ENCODE measurements at places on chromosomes 7 and 10.

GRCh38 chr10:74272288-74272687 is 121.3 kb downstream of the ADK start:
- no peak for DNase-seq

DNA sequence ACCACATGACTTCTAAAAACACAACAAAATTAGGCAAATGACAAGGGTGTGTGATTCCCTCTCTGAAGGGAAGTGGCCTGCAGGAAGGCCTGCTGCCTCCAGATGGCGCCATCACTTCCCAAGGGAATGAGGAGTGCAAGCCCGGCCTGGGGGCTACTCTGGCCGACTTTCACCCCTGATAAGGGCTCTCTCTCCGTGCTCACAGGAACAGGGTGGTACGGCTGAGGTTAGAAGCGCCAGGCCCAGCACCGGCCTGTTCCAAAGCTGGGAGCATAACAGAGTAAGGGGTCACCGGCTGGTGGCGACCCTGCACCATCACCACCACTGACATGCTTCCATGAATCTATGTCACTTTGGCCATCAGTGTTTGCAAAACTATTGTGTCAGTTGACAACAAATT is 13.1 kb downstream of the RBP3 start:
- DNase-seq: no peak

GRCh38 chr7:44307301-44307900 is 18.0 kb downstream of the CAMK2B start:
- no peak for DNase-seq

- no peak for DNase-seq
Observed at GRCh38 chr10:35961501-35961900, 319.4 kb upstream of the FZD8 start.

DNA sequence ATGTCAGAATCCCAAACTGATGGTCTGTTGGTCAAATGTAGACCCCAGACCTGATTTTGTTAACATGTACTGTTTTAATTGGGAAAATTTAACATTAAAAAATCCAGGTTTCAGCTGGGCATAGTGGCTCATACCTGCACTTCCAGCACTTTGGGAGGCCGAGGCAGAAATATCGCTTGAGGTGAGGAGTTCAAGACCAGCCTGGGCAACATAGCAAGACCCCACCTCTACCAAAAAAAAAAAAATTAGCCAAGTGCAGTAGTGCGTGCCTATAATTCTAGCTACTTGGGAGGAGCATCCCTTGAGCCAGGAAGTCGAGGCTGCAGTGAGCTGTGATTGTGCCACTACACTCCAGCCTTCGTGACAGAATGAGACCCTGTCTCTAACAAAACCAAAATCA is 15.9 kb upstream of the CAMK2G start:
- no peak for DNase-seq

GRCh38 chr7:73308074-73308664 is 457 bp downstream of the NSUN5 start:
- peak; percentile 9 for DNase-seq

DNA sequence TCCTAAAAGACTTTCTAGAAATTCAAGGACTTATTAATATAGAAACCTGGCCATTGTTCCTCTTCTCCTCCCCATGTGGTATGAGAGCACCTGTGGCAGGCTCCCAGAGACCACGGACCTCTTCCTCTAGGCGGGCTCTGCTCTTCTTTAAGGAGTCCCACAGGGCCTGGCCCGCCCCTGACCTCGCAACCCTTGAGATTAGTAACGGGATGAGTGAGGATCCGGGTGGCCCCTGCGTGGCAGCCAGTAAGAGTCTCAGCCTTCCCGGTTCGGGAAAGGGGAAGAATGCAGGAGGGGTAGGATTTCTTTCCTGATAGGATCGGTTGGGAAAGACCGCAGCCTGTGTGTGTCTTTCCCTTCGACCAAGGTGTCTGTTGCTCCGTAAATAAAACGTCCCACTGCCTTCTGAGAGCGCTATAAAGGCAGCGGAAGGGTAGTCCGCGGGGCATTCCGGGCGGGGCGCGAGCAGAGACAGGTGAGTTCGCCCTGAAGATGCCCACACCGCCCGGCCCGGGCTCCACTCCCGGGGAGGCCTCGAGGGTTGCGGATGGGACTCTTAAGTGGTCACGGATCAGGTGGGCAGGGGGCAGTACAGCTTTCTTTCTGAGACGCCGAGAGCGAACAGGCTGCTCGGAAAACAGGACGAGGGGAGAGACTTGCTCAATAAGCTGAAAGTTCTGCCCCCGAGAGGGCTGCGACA is at the start of gene SLC26A4:
SLC26A4 (plus strand) TSS at position 448 of the 700 bp plus-strand sequence. CDS start 814 bp downstream, outside the sequence.
- peak; percentile 33 for DNase-seq

DNA sequence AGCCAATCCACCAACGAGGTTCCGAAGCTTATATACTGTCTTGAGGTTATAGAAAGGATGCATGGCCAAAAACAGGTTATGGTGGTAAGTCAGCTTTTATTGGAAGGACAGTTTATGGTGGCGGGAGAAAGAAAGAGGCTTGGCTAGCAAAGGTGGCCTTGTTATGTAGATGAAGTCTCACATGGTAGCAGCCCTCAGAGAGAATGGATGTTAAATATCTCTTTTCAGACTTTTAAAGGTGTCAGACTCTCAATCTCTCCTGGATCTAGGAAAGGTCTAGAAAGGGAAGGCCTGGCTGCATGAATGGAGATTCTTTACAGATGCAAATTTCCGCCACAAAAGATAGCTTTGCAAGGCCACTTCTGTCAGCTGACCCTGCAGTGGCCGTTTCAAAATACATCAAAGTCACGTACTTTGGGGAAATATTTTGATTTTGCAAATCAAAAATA is 333.8 kb downstream of the GALNT17 start:
- DNase-seq: no peak

GRCh38 chr10:21677551-21677950 is 143.5 kb downstream of the MLLT10 start:
- no peak for DNase-seq

DNA sequence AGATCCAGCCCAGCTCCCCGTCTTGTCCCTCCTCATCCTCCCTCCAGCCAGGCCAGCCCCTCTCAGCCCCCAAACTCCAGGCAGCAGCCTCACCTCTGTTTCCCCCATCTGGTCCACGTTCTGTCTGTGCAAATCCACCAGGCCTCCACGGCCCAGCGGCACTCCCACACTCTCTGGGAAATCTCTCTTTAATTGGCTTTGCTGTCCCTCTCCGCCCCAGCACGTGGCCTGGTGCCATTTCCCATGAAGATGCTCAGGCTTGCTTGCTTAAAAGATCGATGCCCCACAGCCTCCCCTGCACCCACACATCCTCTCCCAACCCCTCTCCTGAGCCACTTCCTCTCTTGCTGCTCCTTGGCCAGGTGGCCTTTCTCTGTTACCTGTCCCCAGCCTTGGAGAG is 39.3 kb downstream of the PRF1 start:
- DNase-seq: no peak

DNA sequence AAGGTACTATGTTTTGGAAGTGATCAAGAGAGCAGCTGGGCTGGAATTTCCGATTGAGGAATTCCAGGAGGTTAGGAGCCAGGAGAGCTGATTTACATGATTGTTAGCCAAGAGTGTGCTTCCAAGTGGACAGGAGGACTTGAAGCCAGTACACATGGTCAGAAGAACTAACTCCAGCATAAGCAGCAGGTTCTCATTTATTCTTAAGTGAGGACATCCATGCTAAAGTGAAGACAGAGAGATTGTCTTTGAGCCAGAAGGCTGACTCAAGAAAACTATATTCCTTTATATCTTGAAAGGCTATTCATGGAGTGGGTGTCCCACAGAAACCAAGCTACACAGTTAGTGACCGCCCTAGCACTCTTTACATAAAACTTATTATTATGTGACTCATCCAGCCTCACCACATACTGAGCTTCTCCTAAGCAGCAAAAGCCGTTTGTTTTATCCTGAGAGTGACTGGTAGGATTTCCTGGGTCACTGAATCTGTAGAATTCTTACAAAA is 56.7 kb upstream of the SEMA3A start:
- no peak for DNase-seq

GRCh38 chr10:10489805-10490571 is 527.7 kb upstream of the CELF2 start:
- no peak for DNase-seq

- no peak for DNase-seq
Observed at GRCh38 chr7:2970861-2971260, 72.8 kb downstream of the CARD11 start.

- DNase-seq: no peak
Observed at GRCh38 chr7:26305090-26305868, 13.6 kb downstream of the SNX10 start.

DNA sequence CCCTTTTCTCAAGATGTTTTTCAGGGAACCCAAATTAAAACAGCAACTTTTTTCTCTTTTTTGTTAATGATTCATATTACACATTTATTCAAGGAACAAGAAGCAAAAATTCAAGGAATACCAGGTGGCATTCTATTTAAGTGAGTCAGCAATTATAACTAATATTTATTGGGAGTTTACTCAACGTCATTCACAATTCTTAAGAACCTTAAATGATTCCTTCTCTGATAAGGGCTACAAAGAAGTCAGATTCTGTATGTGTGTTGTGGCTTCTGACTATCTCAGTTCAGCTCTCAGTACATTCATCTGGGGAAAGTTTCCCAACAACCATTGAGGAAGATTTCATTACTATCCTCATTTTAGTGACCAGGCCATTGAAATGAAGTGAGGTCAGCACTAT is 470.7 kb upstream of the AKR1E2 start:
- no peak for DNase-seq

GRCh38 chr10:86363184-86363832 is 3.3 kb downstream of the GRID1 start:
- peak; percentile 35 for DNase-seq

DNA sequence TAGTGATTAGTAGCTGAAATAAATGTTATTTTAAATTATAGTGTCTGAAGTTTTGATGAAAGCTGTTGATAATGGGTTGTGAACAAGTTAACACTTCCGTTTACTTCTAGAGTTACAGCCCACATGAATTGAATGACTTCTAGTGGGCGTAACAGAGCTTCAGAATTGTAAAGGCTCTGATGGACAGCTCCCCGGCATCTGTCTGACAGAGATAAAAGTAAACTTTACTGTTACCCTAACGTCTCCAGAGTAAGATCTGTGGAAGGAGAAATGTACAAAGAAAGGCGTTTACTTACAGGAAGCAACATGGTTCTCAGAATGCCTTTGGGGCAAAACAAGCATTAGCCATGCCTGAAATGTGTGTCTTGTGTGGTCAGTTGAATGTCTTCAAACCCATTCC is 124.4 kb downstream of the ADARB2 start:
- no peak for DNase-seq

GRCh38 chr7:63067897-63068585 is 930.6 kb upstream of the ZNF722 start:
- no peak for DNase-seq

GRCh38 chr7:105885387-105886111 is 9.2 kb upstream of the ATXN7L1 start:
- no peak for DNase-seq

DNA sequence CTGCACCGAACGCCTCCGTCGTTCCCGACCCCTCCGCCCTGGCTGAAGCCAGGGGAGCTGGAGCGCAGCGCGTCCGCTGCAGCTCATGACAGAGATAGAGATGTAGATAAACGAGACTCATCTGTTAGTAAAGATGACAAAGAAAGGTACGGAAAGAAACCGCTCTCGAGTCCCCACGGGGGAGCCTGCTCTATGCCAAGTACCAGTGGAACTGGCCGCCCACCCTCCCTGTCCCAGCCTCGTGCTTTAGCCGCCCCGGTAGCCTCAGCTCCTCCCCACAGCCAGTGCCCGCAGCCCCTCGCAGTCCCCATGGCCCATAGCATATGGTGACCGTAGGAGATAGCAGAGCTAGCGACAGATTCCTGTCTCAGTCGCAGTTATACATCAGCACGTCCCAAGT is 344.7 kb upstream of the GALNT17 start:
- DNase-seq: no peak

Measured in stimulated activated CD4-positive, alpha-beta T cell treated with anti-CD3 and anti-CD28 coated beads, Interleukin-2, amount 100 ng/mL, for 24 hours (primary cell).